ENCODE measurements at places on chromosomes 12 and 14.

GRCh38 chr12:102421802-102422583, 58.4 kb downstream of the IGF1 start:
- no peak for DNase-seq

DNA sequence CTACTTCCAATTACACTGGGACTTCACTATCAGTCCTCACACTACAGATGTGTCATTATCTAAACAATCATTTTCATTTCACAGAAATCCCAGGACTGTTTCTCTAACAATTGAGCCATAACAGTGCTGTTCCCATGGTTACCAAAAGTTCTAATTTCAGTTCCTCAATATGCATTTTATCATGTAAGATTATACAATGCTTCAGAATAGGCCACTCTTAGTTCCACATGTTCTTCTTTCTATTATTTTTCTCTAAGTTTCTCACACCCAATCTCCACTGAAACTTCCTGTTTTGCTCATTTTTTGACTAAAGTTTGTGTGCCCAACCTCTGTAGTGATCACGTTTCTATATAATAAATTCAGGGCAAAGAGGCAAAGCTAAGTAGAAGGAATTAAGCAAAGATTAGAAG, 185.8 kb downstream of the DUSP6 start:
- no peak for DNase-seq

GRCh38 chr12:22002430-22002829, 43.6 kb upstream of the CMAS start:
- DNase-seq, result no peak

- no peak for DNase-seq
Observed at GRCh38 chr12:117002051-117002817, 91.5 kb downstream of the FBXW8 start.

- DNase-seq, result no peak
Observed at GRCh38 chr14:53564870-53565269, 391.8 kb downstream of the BMP4 start.

DNA sequence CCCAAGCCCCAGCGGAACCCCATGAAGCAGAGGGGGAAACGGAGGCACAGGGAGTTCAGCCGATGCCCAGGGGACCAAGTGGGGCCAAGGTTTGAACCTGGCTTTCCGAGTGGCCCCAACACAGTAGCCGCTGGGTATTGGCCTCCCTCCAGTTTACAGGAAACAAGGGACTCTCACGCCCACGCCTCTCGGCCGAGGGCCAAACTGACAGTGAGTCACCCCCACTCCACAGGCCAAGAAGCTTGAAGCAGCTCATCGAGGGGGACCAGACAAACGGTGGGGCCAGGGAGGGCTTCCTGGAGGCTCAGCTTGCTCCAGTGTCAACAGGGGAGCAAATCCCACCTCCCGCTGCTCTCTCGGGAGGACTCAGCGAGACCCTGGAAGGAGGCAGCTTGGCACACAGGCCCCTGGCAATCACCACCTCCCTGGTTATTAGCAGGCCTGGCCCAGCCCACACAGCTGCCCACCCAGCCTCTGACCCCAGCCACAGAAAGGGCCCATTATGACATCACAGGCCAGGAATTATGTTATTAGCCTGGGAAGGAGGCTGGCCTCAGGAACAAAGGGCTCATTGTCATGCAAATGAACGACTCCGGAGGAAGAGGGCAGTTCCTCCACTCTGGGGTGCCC, 54.6 kb downstream of the NCOR2 start:
- DNase-seq, result peak; percentile 86

GRCh38 chr12:26874501-26875296, 41.7 kb upstream of the ITPR2 start:
- DNase-seq, result no peak

GRCh38 chr14:71532344-71532743, 399.9 kb upstream of the RGS6 start:
- no peak for DNase-seq

GRCh38 chr12:89775063-89775985, 66.7 kb upstream of the ATP2B1 start:
- peak; percentile 39 for DNase-seq

DNA sequence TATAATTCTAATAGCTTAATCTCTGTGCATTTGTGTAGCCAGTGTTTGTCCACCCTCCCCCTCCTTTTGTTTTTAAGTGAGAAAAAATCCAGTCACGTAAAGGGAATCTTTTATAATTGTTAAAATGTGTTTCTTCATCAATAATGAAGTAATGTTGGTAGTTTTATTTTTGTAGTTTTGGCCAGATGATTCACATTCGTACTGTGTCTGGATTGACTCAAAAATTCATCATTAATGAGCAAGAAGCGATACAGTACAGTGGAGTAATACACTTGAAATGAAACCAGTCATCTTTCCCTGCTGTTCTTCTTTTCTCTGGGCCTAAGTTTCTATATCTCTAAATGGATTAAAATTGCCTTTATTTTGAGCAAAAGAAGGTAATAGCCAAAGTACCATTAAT, 86.5 kb downstream of the SRGAP1 start:
- no peak for DNase-seq

DNA sequence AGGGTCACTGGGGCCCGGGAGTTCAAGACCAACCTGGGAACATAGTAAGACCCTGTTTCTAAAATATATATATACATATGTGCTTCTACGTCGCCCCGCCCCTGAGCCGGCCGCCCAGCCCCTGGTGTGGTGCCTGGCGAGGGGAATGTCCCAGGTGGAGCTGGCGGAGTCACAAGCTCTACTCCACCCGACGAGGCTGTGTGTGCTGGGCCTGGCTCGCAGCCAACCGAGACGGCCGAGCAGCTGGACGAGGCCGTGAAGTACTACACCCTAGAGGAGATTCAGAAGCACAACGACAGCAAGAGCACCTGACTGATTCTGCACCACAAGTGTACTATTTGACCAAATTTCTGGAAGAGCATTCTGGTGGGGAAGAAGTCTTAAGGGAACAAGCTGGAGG, 22.1 kb upstream of the ITPK1 start:
- DNase-seq, result no peak

DNA sequence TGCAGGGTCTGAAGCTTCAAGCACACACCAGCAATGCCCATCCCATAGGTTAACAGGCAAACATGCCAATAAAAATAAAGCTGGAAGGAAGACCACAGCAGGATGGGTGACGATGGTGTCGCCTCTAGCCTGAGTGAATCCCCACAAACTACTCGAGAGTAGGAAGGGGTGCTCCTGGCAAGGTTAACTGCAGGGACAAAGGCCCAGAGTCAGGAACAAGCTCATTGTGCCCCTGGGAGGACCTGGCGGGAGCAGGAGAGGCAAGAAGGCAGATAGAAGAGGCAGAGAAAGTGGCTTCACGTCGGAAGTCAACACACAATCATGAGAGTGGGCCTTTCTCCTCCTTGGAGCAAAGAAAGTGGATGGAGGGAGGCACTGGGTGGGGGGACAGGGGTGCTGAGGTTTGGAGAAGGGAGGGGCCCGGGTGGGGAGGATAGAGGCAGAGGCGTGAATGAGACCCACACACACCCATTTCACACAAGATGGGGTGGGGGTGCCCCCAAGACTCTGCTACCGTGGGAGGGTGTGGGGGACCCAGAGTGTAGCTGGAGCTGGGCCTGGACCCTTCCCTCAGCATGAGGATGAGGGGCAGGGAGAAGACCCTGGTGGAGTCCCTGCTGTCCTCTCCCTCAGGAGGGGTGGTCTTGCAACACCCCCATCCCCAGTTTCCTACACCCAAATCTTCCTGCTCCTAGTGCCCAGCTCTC, 43.1 kb downstream of the DIO3 start:
- DNase-seq, result no peak

GRCh38 chr14:37678916-37679315, 83.5 kb downstream of the TTC6 start:
- no peak for DNase-seq

DNA sequence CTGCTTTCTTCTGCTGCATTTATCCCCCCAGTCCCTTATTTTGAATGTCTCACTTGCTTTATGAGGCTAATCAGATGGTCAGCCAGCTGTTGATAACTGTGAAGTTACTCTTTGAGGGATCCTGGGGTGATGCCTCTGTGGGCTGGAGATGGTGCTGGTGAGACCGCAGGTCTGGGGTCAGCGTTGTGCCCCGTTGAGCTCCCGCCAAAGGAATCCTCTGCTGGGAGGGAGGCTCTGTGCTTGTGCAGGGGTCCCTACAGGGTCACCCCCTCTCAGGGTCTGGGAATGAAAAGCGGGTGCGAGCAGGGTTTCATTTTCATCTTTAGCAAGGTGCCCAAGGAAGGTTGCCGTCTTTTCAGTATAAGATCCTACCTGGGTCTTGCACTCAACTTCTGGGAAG, 161.2 kb upstream of the RTL1 start:
- no peak for DNase-seq

DNA sequence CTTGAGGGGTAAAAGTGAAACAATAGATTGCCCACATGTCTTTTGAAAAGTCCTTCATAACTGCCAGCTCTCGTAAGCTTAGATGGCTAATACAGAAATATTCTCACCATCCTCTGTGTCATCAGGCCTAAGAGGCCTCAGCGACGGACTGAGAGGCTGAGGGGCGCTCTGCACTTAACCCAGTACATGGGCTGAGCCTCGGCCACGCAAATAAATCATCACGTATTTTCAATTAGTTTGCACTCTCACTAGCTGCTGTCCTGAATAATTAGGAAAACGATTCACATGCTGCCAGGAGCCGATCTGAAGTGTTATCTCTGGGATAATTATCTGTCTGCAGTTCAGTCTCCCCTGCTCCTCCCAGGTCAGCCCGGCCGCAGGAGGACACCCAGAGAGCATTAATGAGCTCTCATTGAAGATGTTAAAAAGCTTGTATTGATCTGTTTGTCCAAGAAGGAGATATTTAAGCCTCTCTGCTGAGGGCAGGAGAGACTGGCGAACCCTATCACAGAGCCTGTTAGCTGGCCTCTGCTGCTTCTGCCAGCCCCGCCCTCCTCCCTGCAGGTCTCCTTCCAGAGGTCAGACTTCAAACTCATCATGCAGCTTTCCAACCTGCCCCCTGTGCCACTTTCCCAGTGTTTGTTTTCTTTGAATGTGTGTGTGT, 1051.3 kb downstream of the VRK1 start:
- DNase-seq, result no peak

- peak; percentile 80 for DNase-seq
Observed at GRCh38 chr12:123972457-123973401, at the start of the genes CCDC92 and ZNF664. Gene CCDC92, minus strand, starts transcription at chr12:123972831. Its CDS starts 28,526 bp downstream, at chr12:123944305. Gene ZNF664, plus strand, starts transcription at chr12:123973215. Its CDS starts 38,930 bp downstream, at chr12:124012145.

DNA sequence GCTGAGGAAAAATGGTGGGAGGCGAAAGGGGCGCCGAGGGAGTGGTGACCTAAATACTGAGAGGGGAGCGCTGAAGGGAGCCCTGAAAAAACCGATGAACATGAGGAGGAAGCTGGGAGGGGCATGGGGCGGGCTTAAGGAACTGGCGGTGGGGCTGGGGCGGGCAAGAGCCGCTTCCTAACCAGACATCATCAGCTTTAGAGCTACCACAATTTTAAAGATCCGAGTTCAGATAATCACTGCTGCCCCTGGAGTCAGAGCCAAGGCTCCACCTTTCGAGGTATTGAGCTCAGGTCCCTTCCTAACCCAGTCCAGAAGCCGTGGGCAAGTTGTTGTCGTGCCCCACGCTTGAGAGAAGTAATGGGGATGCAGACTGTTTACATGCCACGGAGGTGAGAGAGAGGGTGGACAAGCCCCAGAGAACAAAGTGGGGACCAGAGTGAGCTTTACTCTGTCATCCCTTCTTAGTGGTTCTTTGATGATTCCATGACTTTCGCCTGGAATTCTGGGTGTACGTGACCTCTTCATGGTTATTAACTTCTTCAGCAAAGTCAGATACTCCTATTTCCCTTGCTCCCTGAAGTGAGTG, 393 bp downstream of the ORMDL2 start:
- no peak for DNase-seq

DNA sequence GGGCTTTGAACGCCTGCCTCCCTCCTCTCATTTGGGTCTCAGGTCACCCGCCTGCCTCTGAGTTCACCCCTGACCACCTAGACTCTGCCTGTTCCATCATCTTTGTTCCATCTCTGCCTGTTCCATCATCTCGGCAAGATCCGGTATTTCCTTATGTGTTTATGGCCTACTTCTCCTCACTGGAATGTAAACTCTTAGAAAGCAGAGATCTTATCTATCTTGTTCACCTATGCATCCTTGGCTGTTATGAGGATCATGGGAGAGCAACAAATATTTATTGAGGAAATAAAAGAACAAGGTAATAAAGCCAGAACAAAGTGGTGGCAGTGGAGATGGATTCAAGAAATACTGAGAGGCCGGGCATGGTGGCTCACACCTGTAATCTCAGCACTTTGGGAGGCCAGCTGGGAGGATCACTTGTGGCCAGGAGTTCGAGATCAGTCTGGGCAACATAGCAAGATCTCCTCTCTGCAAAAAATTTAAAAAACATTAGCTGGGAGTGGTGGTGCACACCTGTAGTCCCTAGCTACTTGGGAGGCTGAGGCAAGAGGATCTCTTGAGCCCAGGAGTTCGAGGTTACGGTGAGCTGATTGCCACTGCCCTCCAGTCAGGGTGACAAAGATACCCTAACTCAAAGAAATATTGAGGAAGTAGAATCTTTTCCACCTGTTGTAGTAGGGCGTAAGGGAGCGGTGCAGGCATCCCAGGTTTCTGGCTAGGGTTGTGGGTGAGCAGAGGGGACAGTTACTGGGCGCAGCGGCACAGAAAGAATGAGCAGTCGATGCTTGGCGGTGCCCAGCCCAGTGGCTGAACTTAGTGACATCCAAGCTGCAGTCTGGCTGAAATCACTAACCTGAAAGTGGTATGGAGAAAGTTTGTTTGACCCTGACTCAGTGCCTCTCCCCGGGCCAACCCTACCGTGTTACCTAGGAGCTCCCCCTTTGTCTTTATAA, 1.7 kb upstream of the KLC1 start:
- no peak for DNase-seq

DNA sequence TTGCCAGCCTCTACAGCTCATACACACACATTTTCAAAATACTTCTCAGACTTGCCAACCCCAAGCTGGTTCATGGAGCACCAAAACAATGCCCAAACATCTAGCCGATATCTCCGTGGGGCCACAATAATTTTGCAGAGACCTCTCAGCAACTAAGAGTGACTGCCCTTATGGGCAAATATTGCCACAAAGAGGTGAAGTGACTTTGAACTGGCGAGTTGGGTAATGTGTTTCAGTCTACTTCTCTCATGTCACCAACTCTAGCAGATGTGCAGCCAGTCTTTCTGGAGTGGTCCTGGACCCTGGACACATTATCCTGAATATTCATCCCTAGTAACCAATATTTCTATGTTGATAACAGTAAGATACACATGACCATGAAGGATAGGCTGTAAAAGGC, 290.3 kb downstream of the EMP1 start:
- no peak for DNase-seq
